ENCODE measurements at places on chromosomes 2 and 18.

- no peak for DNase-seq
Observed at GRCh38 chr2:128279786-128280157, 38.9 kb downstream of the HS6ST1 start.

- no peak for DNase-seq
Observed at GRCh38 chr2:33494155-33494779, 17.8 kb downstream of the RASGRP3 start.

- DNase-seq, result no peak
Observed at GRCh38 chr18:22952525-22952924, 19.4 kb downstream of the RBBP8 start.

- DNase-seq, result no peak
Observed at GRCh38 chr2:23053601-23054000, 331.4 kb upstream of the KLHL29 start.

DNA sequence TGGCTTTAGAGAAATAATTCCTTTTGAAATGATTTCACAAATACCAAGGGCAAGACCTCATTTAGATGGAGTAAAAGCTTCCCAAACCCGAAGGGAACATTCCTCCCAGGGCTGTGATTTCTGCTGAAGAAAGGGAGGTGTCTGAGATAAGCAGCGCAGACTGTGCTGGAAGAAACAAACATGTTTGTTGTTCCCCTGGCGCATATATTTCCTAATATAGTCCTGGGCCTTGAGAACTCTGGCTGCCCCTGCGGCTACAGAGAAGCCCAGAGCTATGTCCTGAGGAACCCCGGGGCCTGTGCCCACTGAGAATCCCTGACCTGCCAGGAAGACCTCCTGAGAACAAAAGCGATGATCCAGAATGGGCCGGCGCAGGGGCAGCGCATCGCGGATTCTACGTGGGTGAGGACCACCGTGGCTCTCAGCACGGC, 372.6 kb upstream of the NT5C1B start:
- DNase-seq, result no peak

GRCh38 chr2:127032621-127033020, 74.3 kb downstream of the BIN1 start:
- DNase-seq, result no peak

DNA sequence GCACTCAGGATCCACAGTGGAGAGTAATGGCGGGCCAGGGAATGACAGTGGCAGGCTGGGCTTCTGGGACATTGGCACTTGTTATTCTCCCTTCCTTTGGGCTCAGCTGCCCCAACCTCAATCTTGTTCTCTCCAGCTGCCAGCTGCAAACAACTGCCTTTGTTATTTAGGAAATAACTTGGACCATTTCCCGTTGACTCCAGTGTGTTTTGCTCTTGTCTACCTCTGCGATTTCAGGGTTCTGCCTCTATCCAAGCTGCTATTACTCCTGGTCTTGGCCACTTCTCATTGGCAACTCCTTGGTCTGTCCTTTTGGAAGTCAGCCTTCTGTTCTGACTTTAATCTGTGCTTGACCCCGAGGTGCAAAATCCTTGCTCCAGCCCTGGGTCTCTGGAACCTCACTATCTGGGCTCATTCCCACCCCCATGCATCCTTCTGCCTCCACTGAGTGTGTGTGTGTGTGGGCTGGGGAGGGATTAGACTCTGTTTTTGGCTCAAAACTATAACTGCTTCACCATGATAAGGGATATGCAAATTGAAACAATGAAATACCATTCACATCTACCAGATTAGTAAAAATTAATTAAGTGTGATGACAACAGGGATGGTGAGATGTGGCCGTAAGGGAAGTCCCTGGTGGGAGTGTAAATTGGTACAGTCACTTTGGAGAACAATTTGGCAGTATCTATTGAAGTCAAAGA, 134.1 kb upstream of the CXCR4 start:
- DNase-seq, result no peak

DNA sequence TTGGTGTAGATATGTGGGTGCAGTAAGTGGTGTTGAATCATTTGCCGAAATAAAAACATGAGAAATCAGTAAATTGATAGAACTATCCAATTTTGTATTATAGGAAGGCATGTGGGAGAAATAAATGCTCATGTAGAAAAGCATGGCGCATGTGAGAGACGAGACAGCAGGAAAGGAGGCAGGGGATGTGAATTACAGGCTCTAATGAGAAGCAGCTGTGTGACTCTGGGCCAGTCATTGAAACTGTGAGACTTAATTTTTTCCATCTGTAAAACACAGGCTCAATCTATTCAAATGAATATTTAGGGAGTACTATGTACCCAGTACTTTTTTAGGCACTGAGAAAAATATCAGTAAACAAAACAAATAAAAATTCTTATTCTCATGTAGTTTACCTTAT, 42.6 kb upstream of the MAP3K20 start:
- DNase-seq, result no peak
